Right lobe of liver (tissue), 6 donors: ENCODE measurements at places on chromosomes 13 and 19. TPM values are rescaled to one million over a fixed set of nuclear protein-coding genes. Genes with fewer than 3 reads are reported as not detected.

COX7A1 gene
- 6.2 TPM for total RNA-seq

ZSWIM4 gene
- total RNA-seq = 0.98 TPM

PTGIR gene
- total RNA-seq = 2.6 TPM

ATP4A gene
- not detected for total RNA-seq

STK11 gene
- total RNA-seq = 31.8 TPM

CDC34 gene
- total RNA-seq = 44.8 TPM

SYNGR4 gene
- not detected for total RNA-seq

GNA15 gene
- 0.71 TPM for total RNA-seq

FLT1 gene
- 25.4 TPM for total RNA-seq

OR7C1 gene
- not detected for total RNA-seq

PRR22 gene
- 1.7 TPM for total RNA-seq

KIR3DL2 gene
- total RNA-seq = not detected

CEACAM19 gene
- total RNA-seq = 4.3 TPM

PSG11 gene
- total RNA-seq = not detected

ZNF208 gene
- total RNA-seq = 0.12 TPM

KCNN1 gene
- not detected for total RNA-seq

ENOX1 gene
- total RNA-seq = not detected

PCSK4 gene
- 3.2 TPM for total RNA-seq

CYP2A6 gene
- total RNA-seq = 2,301 TPM

SIGLEC8 gene
- total RNA-seq = 0.81 TPM

CRX gene
- not detected for total RNA-seq

ADAMTSL5 gene
- total RNA-seq = 4.3 TPM

SIGLEC5 gene
- total RNA-seq = 0.89 TPM

LRP3 gene
- total RNA-seq = 32.4 TPM

MEF2B gene
- total RNA-seq = 2.1 TPM

C1QTNF9 gene
- total RNA-seq = not detected

EMP3 gene
- total RNA-seq = 2.8 TPM

PSG3 gene
- total RNA-seq = not detected

EBI3 gene
- 1.6 TPM for total RNA-seq
